Activated naive CD8-positive, alpha-beta T cell treated with anti-CD3 and anti-CD28 coated beads, Interleukin-2, amount 10 ng/mL, durations not matched to agents 7 days and 5 days (primary cell): ENCODE measurements at places on chromosomes 5 and 9.

GRCh38 chr5:174402222-174402812 is 322.1 kb upstream of the MSX2 start:
- DNase-seq: no peak

GRCh38 chr5:60613826-60614225 is 86.1 kb downstream of the DEPDC1B start:
- DNase-seq: no peak

DNA sequence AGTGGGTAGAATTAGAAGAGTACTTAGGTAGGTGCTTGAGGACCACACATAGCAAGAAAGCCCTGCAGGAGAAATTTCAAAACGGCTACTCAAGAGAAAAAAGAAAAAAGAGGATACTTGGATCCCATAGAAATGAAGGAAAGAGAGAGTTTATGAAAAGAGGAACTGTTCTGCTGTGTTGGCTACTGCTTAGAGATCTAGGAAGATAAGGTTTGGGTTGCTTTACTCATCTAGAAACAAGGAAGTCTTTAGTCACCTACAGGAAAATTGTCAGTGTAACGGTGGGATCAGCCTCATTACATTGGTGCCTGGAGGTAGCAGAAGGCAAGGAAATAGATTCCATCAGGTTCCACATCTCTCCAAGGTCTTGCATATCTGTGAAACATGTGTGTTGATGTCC is 14.8 kb upstream of the C5orf46 start:
- no peak for DNase-seq

DNA sequence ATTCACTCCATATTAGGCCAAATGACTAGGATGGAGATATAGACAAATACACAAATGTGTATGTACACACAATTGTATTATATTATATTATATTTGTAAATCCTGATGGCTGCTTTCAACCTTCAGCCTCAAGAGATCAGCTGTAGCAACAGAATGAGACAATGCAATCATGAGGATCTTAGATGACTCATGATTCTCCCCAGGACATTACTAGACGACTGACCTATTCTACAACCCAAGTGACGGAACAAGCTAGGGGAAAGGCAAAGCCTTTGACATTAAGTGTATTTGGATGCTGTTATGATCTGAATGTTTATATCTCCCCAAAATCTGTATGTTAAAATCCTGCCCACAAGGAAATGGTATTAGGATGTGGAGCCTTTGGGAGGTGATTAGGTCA is 66.5 kb downstream of the COX7C start:
- no peak for DNase-seq

- no peak for DNase-seq
Observed at GRCh38 chr5:94707359-94707758, 88.9 kb downstream of the SLF1 start.

- DNase-seq: peak; percentile 24
Observed at GRCh38 chr5:150122536-150123481, 32.8 kb downstream of the PDGFRB start.

- no peak for DNase-seq
Observed at GRCh38 chr5:587403-587802, 24.7 kb upstream of the CEP72 start.

GRCh38 chr5:149832636-149833035 is 102.5 kb downstream of the PPARGC1B start:
- no peak for DNase-seq

DNA sequence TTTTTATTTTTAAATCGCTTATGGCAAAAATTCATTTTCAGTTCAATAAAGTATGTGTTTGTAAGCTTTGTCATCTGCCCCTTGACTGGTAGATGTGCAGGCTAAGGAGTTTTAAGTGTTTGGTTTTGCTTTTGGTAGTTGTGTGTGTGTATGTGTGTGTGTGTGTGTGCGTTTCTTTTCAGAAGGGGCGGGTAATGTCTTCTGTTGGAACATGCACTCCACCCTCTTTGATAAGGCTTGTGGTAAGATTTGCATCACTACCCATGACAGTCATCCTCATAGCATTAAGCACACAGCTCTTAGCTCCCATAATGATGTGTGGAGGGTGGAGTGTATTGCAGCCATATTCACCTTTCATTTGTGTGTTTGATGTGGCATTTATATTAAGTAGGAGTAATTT is 92.1 kb upstream of the FSD1L start:
- no peak for DNase-seq

DNA sequence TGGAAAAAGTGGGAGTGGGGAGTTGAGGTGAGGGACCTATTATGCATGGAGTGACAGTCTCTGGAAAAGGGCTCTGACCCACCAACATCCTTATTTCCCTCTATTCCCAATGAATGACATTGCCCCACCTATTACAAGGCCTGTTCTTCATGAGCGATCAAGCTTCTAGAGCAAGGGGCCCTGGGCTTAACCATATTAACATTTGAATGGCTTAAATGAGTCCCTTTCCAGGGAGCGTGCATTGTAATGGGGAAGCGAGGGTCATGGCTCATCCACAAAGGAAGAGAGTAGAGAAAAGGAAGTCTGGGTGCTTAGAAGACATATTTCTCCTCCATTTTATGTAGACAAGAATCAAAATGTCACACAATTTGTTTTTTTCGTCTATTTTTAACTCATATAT is 255.5 kb downstream of the CAAP1 start:
- no peak for DNase-seq

GRCh38 chr9:134028575-134029247 is 3.4 kb downstream of the BRD3OS start:
- no peak for DNase-seq

DNA sequence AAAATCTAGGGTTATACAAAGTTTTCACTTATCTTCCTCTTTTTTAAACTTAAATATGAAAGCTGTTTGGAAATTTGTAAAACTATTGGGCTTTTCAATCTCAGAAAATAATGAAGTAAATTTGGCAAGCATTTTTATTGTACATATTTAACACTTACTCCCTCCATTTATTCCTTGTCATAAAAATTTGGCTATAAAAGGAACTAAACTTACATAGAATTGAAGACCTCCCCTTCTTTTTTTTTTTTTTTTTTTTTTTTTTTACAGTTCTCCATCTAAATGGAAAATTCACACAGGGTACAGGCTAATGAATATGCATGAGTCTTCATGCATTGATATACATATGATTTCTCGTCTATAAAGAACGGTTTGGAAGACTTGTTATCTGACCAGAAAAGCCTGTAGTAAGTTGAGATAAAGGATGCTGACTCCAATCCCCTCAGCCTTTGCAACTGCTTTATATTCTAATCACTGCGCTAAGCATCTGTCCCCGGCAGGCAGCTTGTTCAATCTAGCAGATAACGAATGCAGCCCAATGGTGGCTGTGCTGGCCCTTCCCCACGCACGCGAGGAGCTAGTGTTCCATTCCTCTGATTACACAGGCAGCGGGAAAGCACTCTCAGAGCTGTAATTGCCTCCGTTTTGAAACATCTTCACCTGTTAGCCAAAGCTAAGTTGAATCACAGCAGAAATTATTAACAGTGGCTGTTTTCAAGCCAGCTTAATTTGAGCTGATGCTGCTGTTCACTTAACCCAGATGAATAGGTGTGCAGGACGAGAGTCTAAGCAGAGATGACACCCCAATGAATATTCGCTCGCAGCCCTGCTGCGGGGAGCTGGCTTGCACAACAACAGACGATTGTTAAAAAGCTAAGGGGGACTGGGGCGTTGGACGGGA is 453.8 kb upstream of the ZNF608 start:
- no peak for DNase-seq

DNA sequence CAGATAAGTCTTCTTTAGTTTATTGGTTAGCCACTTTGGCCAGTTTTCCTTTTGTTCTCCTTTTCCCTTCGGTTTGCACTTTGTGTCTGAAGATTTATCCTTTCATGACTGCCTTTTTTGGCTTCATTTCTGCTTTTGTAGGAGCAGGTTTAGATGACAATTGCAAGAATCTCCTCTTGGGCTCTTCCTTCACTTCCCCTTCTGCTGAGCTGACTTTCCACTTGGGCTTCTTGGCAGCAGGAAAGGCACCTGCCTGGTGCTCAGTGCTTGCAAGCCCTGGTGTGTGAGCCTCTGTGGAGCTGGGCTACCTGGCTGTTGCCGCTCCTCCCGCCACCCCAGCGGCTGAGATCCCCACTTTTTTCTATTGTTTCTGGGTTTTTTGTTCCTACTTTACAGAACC is 7.3 kb downstream of the CCDC112 start:
- DNase-seq: no peak

DNA sequence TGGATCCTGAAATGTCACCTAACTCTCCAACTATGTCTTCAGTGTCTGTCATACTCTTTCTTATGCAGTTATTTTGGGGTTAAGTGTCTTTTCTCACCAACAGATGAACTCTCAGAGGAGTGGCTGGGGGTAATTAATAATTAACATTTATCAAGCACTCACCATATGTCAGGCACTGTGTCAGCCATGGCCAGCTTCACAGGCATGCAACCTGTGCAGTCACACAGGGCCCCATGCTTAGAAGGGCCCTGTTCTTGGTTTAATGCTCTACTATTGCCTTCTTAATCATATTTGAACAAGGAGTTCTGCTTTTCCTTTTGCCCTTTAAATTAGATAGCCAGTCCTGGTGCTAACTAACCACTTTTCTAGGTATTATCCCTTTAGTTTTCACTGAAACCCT is 3.4 kb upstream of the GRPEL2 start:
- no peak for DNase-seq

DNA sequence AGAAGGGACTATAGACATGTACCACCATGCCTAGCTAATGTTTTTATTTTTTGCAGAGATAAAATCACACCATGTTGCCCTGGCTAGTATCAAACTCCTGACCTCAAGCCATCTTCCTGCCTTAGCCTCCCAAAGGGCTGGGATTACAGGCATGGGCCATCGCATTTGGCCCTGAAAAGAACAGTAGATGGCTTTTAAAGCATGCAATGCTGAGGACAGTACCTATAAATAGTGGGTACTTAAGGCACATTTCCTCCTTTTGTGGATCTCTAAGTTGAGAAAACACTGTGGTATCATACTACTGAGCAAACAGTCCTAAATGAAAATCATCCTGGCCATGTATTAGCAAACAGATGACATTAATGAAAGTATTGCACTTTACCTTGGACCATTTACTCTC is 119.4 kb downstream of the TTC39B start:
- DNase-seq: no peak

DNA sequence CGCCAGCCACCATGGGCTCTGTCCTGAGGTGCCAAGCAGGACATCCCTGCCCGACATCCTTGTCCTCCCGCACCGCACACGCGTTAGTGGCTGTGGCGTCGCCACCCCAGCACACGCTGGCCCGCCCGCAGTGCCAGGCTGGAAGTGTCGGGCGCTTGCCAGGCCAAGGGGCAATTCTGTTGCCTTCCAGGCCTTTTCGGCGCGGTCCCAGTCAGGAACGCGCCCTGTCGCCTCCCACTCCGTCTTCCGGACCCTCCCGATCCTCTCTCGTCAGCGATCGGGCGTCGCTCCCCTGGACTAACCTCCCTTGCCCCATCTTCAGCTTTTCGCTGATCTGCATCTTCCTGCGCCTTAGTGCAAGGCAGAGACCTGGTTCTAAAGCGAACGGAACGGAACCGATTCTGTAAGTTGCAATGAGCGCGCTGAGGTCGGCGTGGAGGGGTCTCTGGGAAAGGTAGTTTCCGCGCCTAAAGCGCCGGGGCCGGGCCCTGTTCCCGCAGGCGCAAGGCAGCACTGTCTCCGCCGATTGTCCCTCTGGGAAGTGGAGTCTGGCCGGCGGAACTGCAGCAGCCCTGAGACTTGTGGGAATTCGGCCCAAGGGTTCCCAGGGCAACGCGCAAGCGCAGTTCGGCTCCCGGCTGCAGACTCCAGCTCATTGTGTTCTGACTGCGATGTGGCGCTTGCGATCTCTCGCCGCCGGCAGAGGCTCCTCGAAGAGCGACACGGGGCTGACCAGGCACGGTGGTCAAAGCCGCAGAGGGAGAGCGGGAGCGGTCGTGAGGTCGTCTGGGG is at the start of gene ZNF454:
ZNF454 (plus strand) TSS at position 630 of the 792 bp plus-strand sequence. CDS start 1,594 bp downstream, outside the sequence.
- DNase-seq: no peak

DNA sequence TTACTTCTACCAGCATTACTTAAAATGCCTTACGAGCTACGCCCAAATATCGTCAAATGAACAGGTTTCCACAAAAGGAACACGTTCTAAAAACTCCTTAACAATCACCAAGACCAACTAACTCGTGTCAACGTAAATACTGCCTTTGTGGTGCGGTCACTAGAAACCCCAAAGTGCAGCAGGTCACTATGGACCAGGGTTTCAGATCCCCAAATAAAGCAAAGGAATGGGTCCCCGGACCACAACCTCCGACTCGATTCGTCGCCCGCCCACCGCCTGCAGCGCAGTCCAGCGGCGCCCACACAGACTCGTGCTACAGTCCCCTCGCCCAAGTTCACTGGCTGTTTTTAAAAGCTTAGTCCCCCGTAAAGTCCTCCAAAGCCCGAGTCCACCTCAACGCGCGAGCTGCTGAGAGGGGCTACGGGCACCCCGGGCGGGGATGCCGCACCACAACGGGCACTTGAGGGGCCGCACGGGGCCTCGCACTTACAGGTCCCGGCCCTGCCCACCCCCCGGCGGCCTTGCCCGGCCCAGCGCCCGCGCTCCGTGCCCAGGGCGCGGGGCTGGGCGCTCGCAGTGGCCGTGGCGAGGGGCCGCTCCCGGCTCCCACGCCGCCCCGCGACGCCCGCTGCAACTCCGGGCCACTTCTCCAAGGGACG is 1.1 kb downstream of the NFIB start:
- DNase-seq: peak; percentile 31

DNA sequence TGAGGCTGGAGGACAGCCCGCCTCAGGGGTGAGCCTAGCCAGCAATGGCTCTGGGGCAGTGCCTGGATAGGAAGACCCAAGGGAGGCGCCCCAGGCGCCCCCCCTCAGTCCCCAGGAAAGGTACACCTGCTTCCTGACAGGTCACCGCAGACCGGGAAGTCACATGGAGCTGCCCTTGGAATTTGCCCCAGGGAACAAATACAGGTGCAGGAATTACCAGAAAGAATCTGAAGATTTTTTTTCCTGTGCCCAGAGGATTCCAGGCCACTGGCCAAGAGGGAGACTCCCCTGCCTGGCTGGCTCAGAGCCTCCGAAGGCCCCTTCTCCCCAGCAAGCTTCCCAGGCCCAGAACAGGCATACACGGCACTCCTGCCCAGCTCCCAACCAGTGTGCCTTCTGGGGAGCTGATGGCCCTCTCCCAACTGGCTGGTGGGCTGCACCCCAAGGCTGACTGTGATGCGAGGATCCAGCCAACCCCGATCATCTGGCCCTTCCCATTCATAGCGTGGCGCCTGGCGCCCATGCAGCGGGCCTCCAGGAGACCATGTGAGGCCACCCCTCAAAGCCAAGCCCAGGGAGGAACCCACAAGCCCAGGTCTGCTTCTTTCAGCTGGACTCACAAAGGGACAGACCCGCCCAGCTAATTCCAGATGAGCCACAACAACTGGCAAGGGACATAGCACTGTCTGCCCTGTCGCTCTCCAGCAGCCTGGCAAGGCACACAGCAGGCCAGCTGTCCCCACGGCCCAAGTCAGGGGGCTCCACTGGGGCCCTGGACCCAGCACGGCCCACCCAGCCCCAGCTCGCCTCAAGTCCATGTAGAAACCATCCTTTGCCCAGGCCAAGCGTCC is 2.3 kb downstream of the TPRN start:
- DNase-seq: no peak

DNA sequence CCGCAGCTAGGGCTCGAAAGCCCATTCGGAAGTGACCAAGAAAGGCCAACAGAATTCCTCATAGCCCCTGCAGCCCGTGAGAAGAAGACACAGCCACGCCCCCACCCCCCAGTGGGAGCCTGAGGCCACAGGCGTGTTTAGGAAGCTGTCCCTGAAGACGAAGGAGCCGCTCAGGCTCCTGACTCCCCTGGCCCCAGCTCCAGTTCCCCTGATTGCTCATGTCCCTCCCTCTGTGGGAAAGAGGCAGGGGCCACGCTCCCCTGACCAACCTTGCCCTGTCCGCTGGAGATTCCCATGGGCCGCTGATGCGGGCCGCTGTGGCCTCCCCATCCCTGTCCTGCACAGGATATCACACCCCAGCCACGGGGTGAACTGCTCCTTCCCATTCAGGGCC is 13.6 kb downstream of the ROPN1L start:
- DNase-seq: no peak

- no peak for DNase-seq
Observed at GRCh38 chr9:118990949-118991348, 378.3 kb downstream of the BRINP1 start.
